ENCODE measurements at places on chromosomes 7 and 10.

DNA sequence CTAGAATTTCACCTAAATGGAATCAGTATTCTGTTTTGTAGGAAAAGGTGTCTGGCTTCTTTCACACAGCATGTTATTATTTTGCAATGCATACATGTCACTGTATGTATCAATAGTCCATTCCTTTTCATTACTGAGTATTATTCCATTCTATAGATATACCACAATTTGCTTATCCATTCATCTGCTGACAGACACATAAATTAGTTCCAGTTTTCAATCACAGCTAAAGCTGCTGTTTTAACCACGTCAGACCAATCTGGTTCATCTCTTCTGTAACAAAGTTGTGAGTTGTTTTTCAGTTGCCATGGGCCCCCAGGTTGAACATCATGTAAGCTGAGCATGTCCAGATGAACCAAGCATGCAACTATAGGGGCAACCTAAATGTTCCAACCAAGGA is 282.1 kb upstream of the MKLN1 start:
- no peak for ATAC-seq

GRCh38 chr7:99393355-99394187 is 14.8 kb downstream of the PDAP1 start:
- ATAC-seq = peak; percentile 16

GRCh38 chr10:22681783-22682183 is 32.6 kb downstream of the PIP4K2A start:
- ATAC-seq = no peak

GRCh38 chr7:29207162-29207801 is 12.7 kb downstream of the CHN2 start:
- no peak for ATAC-seq

DNA sequence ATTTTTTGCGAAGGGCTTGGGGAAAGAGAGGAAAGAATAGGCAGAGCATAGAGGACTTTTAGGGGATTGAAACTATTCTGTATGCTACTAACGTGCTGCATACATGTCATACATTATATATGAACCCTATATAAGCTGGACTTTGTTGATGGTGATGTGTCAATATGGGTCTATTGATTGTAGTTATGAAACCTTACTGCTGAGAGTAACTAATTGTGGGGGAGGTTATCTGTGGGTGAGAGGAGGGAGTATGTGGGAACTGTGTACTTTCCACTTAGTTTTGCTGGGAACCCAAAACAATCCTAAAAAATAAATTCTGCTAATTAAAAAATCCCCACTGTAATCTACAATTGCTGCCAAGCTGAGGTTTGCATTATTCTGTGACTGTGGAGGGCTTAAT is 15.3 kb upstream of the CYP2C19 start:
- ATAC-seq = no peak

DNA sequence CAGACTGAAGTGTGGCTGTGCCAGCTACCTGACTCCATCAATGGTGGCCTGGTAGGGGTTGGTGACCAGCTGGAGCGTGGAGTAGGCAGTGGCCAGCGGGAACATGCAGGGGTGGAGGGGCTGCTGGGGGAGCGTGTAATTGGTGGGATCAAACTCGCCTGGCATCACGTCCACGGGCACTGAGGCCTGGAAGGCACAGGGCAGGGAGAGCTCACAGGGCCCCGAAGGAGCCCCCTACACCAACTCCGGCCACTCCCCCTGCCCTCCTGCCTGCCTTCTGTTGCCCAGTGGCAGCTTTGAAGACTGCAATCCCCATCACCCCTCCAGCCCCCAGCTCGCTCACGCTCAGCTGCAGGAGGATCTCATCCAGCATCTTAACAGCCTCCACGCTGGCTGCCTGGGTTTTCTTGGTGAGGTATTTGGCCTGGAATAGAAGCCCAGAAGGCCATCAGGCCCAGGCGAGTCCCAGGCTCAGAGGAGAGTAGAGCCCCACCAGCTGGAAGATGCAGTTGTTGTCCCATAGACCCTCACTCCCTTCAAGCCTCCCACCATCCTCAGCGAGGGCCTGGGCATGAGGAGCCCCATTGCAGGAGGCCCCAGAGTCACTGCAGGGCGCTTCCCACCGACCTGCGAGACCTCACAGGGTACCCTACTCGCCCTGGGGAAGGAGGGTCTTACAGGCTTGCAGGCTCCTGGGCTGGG is 7.1 kb downstream of the POLD2 start:
- ATAC-seq = no peak
